Vagina (tissue), 2 donors: ENCODE measurements at places on chromosomes 7 and 10. TPM values are rescaled to one million over a fixed set of nuclear protein-coding genes. Genes with fewer than 3 reads are reported as not detected.
A peak's percentile ranks its signal among the peaks of the same experiment; 100 is the strongest.

NYAP1 gene
- 3.9 TPM for total RNA-seq

ELAPOR2 gene
- 5.6 TPM for total RNA-seq

LIPM gene
- total RNA-seq, result not detected

FFAR4 gene
- 1.5 TPM for total RNA-seq

CAV2 gene
- total RNA-seq, result 42.5 TPM

ARMH3 gene
- total RNA-seq, result 26.5 TPM

PNLIP gene
- not detected for total RNA-seq

HIPK2 gene
- 21.9 TPM for total RNA-seq

PCBD1 gene
- total RNA-seq, result 36.8 TPM

GRCh38 chr10:47300429-47300931 lies 483 bp downstream of the GDF10 start:
- peaks cover 24% of the 10 kb centered on the region for H3K4me1 ChIP-seq
- no peaks in the 10 kb centered on the region for H3K27me3 ChIP-seq
- no peak overlapping the region for H3K27ac ChIP-seq
- H3K4me3 ChIP-seq, result peak overlapping the region; percentile 62
- no peak for DNase-seq
- no peaks in the 10 kb centered on the region for H3K36me3 ChIP-seq

DNA sequence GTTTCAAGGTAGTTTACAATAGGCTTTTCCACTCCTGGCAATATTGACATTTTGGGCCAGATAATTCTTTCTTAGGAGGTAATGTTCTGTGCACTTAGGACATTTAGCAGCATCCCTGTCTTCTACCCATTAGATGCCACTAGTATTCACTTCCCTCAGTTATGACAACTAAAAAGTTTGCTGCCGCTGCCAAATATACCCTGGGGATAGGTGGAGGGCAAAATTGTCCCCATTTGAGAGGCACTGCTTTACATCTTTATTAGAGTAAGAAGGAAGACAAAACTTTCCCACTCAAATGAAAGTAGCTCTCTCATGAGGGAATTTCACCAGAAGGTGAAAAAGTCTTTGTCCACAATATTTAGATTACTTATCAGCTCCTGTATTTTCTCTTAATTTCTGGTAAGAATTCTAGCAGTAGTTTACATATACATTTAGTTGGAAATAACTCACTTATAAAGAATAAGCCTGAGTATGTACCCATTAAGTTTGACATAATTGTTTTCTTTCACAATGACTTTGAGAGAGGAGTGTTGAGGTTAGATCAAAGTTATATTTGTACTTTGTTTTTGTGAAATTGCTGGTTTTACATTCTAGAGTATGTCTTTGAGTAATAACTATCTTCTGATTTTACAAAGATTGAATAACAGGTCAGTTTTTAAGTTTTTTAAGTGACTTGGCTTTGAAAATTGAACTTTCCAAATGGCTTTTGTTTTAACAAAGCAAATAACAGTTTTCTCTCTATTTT lies 46.0 kb downstream of the HELLS start:
- no peaks in the 10 kb centered on the region for H3K27me3 ChIP-seq
- no peak for DNase-seq
- H3K4me3 ChIP-seq, result no peak overlapping the region
- H3K27ac ChIP-seq, result no peak overlapping the region
- H3K4me1 ChIP-seq, result no peaks in the 10 kb centered on the region

DNA sequence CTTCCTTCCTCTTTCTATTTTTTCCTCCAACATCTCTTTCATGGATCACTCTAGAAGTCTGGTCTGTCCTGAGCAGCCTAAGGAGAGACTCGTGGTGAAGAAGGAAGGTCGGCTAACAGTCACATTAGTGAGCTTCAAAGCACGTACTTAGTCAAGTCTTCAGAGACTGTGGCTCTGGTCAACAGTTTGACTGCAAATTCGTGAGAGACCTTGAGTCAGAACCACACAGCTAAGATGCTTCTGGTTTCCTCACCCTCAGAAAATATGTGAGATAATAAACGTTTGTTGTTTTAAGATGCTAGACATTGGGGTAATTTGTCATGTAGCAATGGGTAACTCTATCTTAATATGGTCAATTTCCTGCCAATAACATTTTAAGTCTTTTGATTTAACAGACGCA lies 126.2 kb upstream of the LRRN3 start:
- H3K27ac ChIP-seq, result no peak overlapping the region
- H3K4me3 ChIP-seq, result no peak overlapping the region
- no peak for DNase-seq
- no peaks in the 10 kb centered on the region for H3K27me3 ChIP-seq

- H3K36me3 ChIP-seq, result no peaks in the 10 kb centered on the region
- H3K27ac ChIP-seq, result no peak overlapping the region
- no peaks in the 10 kb centered on the region for H3K4me1 ChIP-seq
- H3K4me3 ChIP-seq, result no peak overlapping the region
- DNase-seq, result no peak
Observed at GRCh38 chr10:112229901-112230300, 46.3 kb upstream of the GPAM start.

DNA sequence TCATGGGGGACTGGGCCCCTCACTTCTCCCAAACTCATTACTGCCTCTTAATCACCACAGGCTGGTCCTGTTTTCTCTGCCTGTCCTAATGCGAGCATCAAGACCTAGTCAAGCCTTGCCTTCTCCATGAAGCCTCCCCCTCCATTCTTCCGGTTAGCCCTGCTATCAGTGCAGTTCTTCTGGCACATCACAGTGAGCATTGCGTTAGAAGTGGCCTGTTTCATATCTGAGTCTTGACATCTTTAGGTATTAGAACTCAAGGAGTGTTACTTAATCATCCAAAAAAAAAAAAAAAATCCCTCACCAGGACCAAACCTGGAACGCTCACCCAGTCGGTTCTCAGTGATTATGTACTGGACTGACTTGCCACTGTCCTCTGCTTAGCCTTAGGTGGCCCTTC lies 17.4 kb downstream of the SNX10 start:
- peaks cover 6% of the 10 kb centered on the region for H3K4me1 ChIP-seq
- no peak for DNase-seq
- H3K27me3 ChIP-seq, result no peaks in the 10 kb centered on the region
- no peak overlapping the region for H3K27ac ChIP-seq

GRCh38 chr7:17528636-17529035 lies 230.2 kb downstream of the AHR start:
- no peaks in the 10 kb centered on the region for H3K36me3 ChIP-seq
- no peak overlapping the region for H3K27ac ChIP-seq
- H3K4me1 ChIP-seq, result peaks cover 32% of the 10 kb centered on the region
- no peak for DNase-seq
- no peak overlapping the region for H3K4me3 ChIP-seq
- no peaks in the 10 kb centered on the region for H3K27me3 ChIP-seq

DNA sequence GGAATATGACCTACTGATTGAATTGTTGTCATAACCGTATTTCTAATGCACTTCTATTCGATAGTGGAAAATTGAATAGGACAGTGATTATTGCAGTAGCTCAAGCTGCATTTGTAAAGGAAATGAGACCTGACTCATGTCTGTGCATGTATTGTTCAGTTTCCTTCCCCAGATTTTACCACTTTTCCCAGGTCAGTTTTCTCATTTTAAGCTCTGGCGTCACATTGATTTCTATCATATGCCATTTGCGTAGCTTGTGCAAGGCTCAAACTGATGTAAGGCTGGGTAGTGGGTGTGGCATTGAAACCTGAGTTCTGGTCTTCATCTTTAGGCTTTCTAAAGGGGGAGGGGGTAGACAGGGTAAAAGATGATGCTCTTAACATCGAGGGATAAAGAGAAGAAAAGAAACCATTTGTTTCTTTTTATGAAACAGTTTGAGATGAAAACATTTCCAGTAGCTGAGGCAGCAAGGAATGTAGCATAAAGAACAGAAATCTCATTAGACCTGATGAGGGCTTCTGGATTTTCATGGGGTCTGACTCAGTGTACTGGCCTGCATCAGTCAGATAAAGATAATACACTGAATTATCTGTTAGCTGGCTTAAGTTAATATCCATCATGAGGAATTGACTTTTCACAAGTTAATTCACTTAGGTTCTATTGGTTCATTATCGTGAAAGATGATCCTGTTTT lies 182.3 kb upstream of the CDCA7L start:
- H3K4me3 ChIP-seq, result no peak overlapping the region
- no peaks in the 10 kb centered on the region for H3K36me3 ChIP-seq
- H3K27ac ChIP-seq, result no peak overlapping the region
- H3K4me1 ChIP-seq, result no peaks in the 10 kb centered on the region

- peaks cover 49% of the 10 kb centered on the region for H3K4me1 ChIP-seq
- H3K27me3 ChIP-seq, result no peaks in the 10 kb centered on the region
- DNase-seq, result no peak
- H3K4me3 ChIP-seq, result no peak overlapping the region
- H3K27ac ChIP-seq, result no peak overlapping the region
Observed at GRCh38 chr7:105647591-105647990, 66.3 kb upstream of the EFCAB10 start.

- H3K4me3 ChIP-seq, result no peak overlapping the region
- no peaks in the 10 kb centered on the region for H3K4me1 ChIP-seq
- H3K27ac ChIP-seq, result no peak overlapping the region
- DNase-seq, result no peak
Observed at GRCh38 chr7:40800771-40801170, 666.0 kb downstream of the SUGCT start.

- no peak overlapping the region for H3K27ac ChIP-seq
- H3K27me3 ChIP-seq, result peaks cover 2% of the 10 kb centered on the region
- H3K36me3 ChIP-seq, result no peaks in the 10 kb centered on the region
- peaks cover 6% of the 10 kb centered on the region for H3K4me1 ChIP-seq
- DNase-seq, result no peak
Observed at GRCh38 chr7:151951672-151952338, 4.4 kb upstream of the GALNTL5 start.

- no peaks in the 10 kb centered on the region for H3K36me3 ChIP-seq
- H3K4me1 ChIP-seq, result no peaks in the 10 kb centered on the region
- no peak for DNase-seq
- no peak overlapping the region for H3K27ac ChIP-seq
- H3K27me3 ChIP-seq, result no peaks in the 10 kb centered on the region
- no peak overlapping the region for H3K4me3 ChIP-seq
Observed at GRCh38 chr7:94741179-94741578, 85.2 kb upstream of the SGCE start.

DNA sequence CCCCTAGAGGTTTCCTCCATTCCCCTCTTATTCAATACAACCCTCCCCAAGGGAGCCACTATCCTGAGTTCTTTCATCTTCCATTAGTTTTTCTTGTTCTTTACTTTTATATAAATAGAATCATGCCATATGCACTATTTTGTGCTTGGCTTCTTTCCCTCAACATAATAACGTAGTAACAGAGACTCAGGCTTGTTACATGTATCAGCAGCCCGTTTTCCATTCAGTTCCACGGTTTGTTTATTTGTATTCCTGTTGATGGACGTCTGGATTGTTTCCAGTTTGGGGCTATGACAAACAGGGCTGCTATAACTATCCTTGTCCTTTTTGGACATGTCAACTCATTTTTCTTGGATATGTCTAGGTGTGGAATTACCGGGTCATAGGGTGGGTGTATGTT lies 264.4 kb upstream of the MKI67 start:
- DNase-seq, result no peak
- no peaks in the 10 kb centered on the region for H3K27me3 ChIP-seq
- H3K36me3 ChIP-seq, result no peaks in the 10 kb centered on the region
- H3K4me3 ChIP-seq, result no peak overlapping the region
- H3K4me1 ChIP-seq, result no peaks in the 10 kb centered on the region
- no peak overlapping the region for H3K27ac ChIP-seq

DNA sequence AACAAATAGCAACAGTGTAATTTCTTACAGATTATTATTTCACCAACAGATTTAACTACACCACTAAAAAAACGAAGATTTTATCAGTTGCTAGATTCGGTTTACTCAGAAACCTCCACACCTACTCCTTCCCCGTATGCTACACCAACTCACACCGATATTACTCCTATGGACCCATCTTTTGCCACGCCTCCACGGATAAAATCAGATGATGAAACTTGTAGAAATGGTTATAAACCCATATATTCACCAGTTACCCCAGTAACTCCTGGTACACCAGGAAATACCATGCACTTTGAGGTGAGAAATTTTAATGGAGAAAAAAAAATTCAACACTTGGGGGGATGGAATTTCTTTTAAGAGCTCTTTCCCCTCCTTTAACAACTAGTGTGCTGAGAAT lies 92.5 kb downstream of the KMT2E start:
- H3K27ac ChIP-seq, result no peak overlapping the region
- H3K27me3 ChIP-seq, result no peaks in the 10 kb centered on the region
- no peak overlapping the region for H3K4me3 ChIP-seq
- H3K36me3 ChIP-seq, result peaks cover 68% of the 10 kb centered on the region
- DNase-seq, result no peak

DNA sequence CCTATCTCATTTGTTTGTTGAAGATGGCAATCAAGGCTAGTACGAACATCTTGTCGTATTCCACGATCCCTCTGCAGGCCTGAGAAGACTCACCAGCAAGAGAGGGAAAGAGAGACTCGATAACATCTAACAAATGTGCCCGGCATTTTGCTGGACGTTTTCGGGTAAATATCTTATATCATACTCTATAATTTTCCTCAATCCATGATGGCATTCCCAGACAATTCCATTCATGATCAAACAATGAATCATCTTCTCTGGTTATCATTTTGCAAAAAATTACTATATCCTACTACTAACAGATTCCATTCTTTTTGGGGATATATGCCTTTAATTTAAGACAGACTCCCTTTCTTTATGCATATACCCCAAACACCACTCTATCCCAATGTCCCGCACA lies 118.1 kb downstream of the TYW1B start:
- H3K27ac ChIP-seq, result no peak overlapping the region
- no peaks in the 10 kb centered on the region for H3K4me1 ChIP-seq
- H3K27me3 ChIP-seq, result no peaks in the 10 kb centered on the region
- DNase-seq, result no peak

- H3K4me1 ChIP-seq, result no peaks in the 10 kb centered on the region
- no peaks in the 10 kb centered on the region for H3K36me3 ChIP-seq
- no peak for DNase-seq
Observed at GRCh38 chr7:137771679-137772078, 75.1 kb downstream of the DGKI start.

DNA sequence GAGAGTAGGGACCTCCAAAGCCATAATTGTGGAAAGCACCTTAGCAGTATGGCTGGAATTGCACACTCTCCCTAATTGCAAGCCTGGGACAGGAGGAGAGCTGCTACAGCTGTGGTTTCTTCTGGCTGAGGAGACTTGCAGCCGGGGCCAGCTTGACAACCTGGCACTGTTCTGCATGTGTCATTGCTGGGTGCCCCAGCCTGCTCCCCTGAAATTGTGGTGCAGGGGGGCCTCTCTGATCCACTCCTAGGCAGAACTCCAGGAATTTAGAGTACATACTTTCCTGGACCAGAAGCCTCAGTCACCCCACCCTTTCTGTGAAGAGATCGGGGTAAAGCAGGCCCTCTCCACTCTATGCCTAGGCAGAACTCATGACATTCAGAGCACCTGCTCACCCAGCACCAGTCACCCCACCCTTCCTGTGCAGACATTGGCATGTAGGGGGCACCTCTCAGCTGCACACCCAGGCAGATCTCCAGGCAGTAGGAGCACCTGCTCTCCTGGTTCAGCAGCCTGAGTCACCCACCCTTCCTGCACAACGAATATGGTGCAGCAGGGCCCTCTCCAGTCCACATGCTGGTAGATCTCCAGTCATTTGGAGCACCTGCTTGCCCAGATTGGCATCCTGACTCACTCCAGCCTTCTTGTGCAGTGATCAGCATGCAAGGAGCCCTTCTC lies 34.4 kb upstream of the DYNC1I1 start:
- H3K4me1 ChIP-seq, result no peaks in the 10 kb centered on the region
- DNase-seq, result no peak
- H3K4me3 ChIP-seq, result no peak overlapping the region
- no peaks in the 10 kb centered on the region for H3K36me3 ChIP-seq

GRCh38 chr7:55690-56248 lies 136.6 kb upstream of the FAM20C start:
- no peaks in the 10 kb centered on the region for H3K4me1 ChIP-seq
- no peaks in the 10 kb centered on the region for H3K27me3 ChIP-seq
- no peak overlapping the region for H3K4me3 ChIP-seq
- no peak overlapping the region for H3K27ac ChIP-seq
- H3K36me3 ChIP-seq, result no peaks in the 10 kb centered on the region
